Stimulated activated CD8-positive, alpha-beta memory T cell treated with anti-CD3 and anti-CD28 coated beads, Interleukin-15, amount 100 ng/mL, for 48 hours (primary cell): ENCODE measurements at places on chromosomes 12 and 14.
A peak's percentile ranks its signal among the peaks of the same experiment; 100 is the strongest.

GRCh38 chr14:73166399-73166798 lies 30.1 kb downstream of the PSEN1 start:
- DNase-seq: no peak

DNA sequence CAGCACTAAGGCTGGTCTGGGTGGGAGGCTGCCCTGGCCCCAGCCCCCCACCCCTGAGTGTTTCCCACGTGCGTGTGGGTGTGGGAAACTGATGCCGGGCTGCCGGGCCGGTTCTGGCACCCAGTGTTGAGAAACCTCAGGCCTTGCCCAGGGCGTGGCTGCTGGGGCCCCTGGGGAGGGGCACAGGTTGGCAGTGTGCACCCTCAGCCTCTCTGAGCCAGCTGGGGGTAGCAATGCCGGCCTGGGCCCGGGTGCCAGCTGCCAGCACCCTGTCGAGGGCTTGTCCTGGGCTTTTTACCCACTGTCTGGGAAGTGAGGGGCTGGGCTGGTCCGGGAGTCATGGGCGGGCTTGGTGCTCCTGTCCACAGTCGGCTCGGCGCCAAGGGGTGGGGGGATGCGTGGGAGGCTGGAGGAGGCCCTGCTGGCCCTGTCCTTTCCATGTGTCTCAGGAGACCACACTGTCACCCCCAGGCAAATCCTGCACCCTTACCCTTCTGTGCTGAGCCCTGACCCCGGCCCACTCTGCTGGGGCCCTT lies 15.7 kb downstream of the ASPG start:
- no peak for DNase-seq

GRCh38 chr14:88613552-88614010 lies 50.7 kb downstream of the ZC3H14 start:
- no peak for DNase-seq

DNA sequence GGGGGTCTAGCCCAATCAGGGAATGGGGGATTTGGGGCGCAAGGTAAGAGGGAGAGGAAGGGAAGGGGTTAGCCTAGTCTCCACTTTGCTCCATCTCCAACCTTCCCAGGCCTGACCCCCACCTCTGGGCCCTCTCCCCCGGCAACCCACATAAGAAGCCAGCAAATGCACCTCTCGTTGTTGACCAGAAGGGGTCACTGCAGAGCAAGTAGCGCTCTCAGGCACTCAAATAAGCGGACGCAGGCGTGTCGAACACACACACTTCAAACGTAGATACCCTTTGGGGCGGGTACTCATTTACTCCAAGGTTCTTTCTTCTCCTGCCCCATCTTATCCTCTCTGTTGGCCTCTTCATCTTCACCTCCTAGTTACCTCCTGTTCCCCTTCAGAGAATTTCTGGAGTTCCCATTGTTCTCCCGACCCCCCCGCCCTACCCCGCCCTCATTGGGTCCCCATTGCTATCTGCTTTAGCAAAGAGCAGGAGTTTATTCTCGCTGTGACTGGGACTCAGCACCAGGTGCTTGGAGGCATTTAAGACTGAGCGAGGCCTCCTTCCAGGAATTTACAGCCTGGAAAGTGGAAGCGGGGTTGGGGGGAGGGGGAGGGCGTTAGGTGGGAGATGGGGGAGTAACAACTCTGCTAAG lies 1.5 kb upstream of the SRRM4 start:
- DNase-seq: no peak

- no peak for DNase-seq
Measured at GRCh38 chr12:41089438-41089837, 98.7 kb upstream of the PDZRN4 start.

DNA sequence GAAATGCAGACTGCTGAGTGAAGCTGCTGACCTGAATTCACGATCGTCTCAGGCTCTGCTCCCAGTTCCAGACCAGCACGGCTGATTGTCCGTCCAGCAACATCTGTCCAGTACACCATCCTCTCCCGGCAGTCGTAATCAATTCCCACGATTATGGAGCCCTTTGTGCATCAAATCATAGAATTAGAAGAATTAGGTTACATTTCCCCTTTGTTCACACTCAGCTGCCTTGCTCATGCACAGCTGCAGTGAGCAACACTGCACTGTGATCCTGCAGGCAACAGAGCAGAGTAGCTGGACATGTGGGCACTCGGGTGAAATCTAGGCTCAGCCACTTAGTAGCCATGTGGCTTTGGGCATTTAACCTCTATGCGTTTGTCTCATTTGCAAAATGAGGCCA lies 22.2 kb downstream of the RTRAF start:
- DNase-seq: no peak

DNA sequence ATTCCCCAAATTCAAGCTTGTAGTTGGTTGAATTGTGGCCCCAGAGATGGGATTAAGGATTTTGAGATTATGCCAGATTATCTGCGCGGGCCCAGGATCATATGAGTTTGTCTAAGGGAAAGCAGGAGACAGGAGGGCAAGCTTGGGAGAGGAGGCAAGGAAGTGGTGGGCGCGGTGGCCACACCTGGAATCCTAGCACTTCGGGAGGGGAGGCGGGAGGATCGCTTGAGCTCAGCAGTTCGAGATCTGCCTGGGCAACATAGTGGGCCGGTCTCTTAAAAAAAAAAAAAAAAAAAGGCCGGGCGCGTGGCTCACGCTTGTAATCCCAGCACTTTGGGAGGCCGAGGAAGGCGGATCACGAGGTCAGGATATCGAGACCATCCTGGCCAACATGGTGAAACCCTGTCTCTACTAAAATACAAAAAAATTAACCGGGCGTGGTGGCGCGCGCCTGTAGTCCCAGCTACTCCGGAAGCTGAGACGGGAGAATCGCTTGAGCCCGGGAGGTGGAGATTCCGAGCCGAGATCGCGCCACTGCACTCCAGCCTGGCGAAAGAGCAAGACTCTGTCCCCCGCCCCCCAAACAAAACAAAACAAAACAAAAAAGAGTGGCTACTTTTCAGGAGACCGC lies 881 bp upstream of the PUS1 start:
- DNase-seq: no peak

- no peak for DNase-seq
Measured at GRCh38 chr12:70553391-70553859, 83.8 kb downstream of the PTPRB start.

DNA sequence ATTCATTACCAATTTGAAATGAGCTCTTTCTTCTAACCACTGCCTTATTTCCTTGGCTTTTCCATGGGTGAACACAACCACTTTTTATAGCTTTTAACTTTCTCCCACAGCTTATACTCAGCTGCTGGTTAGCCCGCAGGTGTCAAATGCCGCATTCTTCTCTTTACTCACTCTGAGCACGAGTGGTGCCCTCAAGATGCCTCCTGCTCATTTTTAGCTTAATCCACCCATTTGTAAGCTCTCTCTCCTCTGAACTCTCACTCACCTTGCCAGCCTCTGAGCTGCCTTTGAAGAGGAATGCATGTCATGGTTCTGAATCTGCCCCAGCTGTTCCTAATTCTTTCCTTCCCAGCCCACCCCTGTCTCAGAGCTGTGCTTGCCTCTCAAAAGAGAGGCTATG lies 449.4 kb upstream of the PRICKLE1 start:
- DNase-seq: no peak

GRCh38 chr14:90397425-90398314 lies 841 bp downstream of the CALM1 start:
- DNase-seq: peak; percentile 57

DNA sequence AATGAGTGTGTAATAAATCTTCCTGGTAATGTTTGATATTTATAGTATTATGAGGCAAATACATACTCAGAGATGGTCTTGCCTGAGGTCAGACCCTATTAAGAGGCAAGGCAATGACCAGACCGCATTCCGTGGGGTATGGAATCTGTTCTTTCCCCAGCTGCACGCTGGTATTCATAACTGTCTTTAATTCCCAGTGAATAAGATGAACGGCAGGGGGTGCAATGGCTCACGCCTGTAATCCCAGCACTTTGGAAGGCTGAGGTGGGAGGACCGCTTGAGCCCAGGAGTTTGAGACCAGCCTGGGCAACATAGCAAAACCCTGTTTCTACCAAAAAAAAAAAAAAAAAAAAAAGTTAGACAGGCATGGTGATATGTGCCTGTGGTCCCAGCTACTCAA lies 44.6 kb downstream of the ERO1A start:
- DNase-seq: no peak

DNA sequence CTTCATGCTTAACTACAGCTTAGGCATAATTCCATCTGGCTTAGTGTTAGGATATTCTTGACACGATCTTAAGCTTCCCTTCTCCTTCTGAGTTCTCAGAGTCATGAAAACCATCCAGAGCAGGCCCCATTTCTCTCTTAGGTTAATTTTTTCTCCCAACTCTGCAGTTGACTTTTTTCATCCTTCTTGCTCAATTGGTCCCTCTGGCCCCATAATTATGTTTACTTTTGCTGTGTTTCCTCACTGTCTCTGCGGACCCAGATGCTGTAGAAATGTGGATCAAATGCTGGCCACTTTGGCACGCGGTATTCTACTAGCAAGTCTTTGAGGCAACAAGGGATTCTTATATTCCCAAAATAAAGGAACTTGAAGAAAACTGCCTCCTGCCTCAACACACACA lies 9.5 kb downstream of the TMEM132C start:
- no peak for DNase-seq

DNA sequence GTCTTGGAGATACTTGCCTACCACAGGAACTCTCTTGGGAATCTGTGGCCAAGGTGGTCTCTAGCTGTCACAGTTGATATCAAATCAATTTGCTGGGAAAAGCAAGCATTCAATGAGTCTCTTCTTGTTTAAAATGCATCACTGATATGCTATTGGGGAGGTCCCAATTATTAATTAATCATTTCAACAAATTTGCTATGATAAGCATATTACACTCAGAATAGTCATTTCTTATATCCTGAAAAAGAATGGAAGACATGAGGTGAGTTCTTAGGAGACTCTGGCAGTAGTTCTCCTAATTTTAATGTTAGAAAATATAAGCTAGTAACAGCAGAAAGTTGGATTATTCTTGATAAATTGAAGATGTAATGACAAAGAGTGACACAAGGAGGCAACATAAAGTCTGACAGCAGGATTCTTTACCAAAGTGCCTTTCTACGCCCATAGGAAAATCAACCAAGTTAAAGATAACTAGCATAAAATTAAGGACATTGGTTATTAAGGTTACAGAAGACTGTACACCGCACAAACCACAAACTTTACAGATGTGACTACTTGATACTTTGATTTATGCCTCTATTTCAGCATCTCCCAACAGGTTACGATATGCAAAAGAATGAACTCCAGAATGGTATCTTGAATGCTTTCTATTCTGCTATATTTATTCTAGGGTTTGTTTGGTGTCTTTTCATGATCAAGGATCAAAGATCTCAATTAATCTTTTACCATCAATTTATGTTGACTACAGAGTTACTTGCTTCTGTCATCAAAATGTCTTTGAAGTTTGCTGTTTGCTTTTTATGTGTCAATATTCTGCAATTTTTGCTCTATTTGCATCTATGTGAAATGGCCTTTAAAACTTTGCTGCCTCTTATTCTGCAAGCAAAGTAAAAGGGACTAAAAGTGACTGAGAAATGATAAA lies 349.6 kb upstream of the CLEC14A start:
- DNase-seq: no peak

DNA sequence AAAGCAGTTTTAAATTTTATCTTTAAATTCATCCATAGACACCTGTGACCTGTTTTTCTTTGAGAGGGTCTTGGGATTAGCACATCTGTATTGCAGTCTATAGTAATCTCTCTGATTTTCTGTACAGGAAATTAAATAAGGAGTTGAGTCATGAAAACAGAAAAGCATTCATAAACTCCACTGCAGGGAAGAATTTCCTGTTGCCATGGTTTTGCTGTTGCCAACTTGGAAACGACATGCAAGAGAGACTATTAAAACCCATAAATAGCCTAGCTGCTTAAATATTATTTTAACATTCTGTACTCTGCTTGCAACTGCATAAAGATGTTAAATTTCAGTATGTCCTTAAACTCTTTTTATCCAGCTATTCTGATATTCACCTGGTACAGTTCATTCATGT lies 281.0 kb upstream of the RGS6 start:
- no peak for DNase-seq

DNA sequence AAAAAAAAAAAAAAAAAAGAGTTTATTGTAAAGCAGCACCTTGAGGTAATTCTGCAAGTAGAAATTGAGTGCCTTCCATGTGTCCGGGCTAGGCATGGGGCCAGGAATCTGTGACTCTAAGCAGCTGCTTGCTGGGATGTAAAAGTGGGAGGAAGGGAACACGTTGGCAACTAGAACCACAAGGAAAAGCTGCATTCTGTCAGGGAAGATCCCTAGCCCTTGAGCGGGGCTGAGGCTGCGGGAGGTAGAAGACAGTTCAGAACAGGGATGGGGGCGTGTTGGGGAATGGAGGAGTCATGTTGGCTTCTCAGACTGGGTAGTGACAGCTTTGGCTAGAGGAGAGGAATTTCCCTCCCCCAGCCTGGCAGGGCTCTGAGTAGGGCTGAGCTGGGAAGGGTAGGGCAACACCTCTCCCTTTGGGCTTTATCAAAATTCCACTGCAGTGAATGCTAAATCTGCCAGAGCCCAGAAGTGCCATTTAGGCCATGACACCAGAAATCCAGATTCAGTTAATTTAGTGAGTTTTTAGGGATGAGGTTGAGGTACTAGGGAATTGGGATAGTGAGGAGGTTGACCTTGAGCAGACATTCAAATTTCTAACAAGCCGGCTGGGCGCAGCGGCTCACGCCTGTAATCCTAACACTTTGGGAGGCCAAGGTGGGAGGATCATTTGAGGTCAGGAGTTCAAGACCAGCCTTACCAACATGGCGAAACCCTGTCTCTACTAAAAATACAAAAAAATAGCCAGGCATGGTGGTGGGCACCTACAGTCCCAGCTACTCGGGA lies 3.4 kb upstream of the TRAFD1 start:
- no peak for DNase-seq

- peak; percentile 5 for DNase-seq
Measured at GRCh38 chr12:98594050-98594835, 757 bp downstream of the SLC25A3 start.

DNA sequence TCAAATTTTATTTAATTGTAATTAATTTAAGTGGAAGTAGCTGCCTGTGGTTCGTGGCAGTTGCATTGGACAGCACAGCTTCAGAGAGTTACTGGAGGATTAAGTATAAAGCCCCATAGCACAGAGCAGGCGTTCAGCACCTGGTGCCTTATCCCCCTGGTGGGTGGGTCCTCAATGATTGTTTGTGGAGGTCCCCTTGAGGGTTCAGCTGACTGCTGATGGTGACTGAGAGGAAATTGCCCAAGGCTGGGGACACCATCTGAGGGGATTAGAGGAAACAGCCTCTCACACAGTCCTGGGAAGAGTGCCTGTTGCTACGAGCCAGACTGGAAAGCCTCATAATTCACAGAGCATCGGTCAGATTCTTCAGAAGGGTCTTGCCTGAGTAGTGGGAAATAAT lies 83.4 kb upstream of the NOS1 start:
- no peak for DNase-seq
